ENCODE measurements at places on chromosomes 1 and 21. TPM values are rescaled to one million over a fixed set of nuclear protein-coding genes. Genes with fewer than 3 reads are reported as not detected.

- DNase-seq: no peak
Observed at GRCh38 chr1:207853372-207853757, 57.6 kb downstream of the CD34 start.

DNA sequence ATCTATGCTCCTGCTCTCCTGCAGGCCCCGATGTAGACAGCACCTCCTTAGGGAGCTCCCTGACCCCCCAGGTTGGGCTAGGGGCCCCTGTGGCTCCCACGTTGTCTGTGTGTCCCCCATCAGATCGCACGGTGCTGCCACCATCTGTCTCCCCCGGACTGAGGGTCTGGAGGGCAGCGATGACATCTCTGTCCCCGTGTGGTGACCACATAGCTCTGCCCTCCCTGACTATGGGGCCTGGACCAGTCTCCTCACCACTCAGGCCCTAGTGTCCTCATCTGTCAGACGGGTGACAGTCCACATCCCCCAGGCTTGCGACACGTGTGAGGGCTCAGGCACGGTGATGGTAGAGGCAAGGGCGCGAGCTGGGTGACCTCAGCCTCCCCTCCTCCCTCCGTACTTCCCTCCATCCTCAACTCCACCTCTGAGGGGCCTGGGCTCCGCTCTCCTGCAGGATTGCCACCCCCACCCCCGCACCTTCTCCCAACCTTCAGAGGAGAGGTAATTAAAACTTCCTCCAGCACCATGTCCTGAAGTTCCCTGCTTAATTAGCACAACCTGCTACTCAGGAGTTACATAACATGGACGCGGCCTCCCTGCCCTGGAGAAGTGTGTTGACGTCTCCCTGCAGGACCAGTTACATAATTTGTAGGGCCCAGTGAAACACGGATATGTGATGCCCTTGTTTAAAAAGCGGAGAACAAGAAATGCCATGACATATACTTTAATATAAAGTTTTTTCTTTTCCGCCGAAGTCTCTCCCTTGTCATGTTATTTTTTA is 288.2 kb downstream of the PTPRU start:
- no peak for DNase-seq

- DNase-seq: no peak
Observed at GRCh38 chr21:38477226-38477625, 21.1 kb downstream of the ERG start.

- peak; percentile 68 for DNase-seq
Observed at GRCh38 chr1:24535021-24535424, 20.9 kb upstream of the NCMAP start.

DNA sequence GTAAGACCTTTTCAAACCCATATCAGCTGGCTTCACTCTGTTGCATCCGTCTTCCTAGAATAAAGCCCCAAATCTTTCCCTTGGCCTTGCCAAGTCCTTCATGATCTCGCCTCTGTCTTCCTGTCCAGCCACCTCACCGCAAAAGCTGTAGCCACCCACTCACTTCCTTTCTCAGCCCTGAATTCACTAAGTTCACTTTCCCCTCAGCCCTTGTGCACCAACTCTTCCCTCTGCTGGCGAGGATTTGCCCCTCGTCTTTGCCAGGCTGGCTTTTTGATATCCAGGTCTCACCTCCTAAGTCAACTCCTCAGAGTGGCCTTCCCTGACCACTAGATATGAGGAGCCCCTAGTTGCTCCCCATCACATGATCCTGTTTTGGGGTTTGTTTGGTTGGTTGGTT is 3.9 kb upstream of the COL16A1 start:
- no peak for DNase-seq

- no peak for DNase-seq
Observed at GRCh38 chr1:33971018-33971710, 107.3 kb downstream of the HMGB4 start.

DNA sequence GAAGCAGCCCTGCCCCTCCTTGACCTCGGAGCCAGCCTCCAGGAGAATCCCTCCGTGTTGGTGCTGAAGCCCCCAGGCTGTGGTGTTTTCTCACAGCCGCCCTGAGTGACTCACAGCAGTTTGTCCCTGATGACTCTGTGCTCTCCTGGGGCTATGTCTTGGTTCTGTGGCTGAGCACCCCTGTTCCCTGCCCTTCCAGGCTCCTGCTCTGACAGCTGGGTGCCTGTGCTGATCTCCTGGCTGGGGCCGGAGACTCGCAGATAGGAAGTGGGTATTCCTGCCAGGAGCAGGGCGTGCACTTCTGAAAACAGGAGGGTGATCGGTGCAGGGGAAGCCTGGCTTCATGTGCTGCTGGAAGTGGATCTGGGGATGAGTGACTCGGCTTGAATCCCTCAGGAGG is 34.5 kb downstream of the POFUT2 start:
- DNase-seq: no peak

- no peak for DNase-seq
Observed at GRCh38 chr1:178651742-178652141, 73.3 kb upstream of the RALGPS2 start.

DNA sequence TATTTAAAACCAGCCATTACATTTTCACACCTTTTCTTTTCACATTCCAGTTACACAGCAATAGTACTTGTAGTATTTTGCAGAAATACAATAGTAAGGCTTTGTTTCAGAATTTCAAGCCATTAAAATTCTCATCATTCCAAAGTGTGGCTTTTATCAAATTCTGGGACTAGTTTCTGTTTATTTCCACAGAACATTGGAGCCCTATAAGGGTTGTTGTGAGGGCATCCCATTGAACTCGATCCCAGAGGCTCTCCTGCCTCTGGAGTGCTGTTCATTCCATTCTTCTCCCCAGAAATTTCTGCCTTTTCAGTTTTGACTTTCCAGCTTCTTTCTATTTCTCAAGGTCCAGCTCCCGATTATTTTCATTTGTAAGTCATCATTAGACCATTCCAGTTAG is 645.5 kb downstream of the ADGRL2 start:
- DNase-seq: no peak

GRCh38 chr1:52474807-52475206 is 70.4 kb downstream of the PRPF38A start:
- no peak for DNase-seq

GRCh38 chr1:167997037-167997575 is 60.2 kb upstream of the MPC2 start:
- no peak for DNase-seq

- peak; percentile 43 for DNase-seq
Observed at GRCh38 chr1:25875154-25875855, at the start of gene PAQR7. PAQR7 (minus strand) TSS chr1:25875708; CDS start chr1:25863839, 11,869 bp downstream.

DNA sequence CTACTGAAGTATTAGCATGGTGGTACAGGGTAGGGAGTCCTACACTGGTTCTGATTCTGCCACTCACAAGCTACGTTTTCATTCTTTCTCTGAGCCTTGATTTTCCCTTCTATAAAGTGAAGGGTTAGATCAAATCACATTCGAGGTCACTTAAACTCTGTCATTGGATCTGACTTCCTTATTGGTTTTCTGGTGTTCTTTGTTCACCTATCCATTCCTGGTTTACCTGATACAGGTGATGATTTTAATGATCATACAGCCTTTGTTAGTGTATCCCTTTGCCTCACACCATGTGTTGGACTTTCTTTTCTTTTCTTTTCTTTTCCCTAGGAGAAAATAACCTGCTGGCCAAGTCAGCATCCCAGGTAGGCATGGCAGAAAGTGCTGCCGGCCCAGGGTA is 74.8 kb downstream of the NOS1AP start:
- no peak for DNase-seq

- DNase-seq: no peak
Observed at GRCh38 chr1:200890818-200891773, 3.6 kb upstream of the INAVA start.

DNA sequence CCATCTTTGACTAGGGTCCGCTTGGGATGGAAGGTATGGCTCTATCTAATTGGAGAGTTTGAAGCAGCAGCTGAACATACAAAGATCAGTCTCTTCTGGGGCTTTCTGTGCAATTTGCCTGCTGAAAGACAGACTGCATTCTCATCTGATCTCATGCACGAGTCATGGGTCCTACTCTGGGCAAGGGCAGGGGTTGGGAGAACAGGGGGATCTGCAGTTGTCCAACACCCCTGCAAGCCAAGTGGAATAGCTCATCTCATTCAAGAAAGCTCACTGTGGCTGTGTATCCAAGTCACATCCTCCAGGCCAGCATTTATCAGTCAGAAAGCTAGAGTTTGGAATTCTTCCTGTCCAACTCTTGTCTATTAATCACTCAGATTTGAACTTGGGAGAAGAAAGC is 177.2 kb upstream of the C8B start:
- no peak for DNase-seq

DNA sequence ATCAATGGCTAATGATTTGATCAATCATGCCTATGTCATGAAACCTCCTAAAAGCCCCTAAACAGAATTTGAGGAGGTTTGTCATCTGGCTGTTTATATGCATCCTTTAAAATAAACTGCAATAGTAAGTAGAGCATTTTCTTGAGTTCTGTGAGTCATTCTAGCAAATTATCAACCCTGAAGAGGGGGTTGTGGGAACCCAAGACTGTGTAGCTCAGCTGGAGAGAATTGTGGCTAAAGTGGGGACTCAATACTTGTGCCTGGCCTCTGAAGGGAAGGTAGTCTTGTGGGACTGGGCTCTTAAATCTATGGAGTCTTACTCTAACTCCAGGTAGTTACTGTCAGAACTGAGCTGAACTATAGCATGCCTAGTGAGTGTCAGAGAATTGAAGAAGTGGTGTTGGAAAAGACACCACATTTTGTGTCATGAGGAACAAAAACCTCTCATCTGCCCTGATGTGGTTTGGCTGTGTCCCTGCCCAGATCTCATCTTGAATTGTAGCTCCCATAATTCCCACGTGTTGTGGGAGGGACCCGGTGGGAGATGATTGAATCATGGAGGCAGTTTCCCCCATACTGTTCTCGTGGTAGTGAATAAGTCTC is 402.4 kb downstream of the USH2A start:
- no peak for DNase-seq

DNA sequence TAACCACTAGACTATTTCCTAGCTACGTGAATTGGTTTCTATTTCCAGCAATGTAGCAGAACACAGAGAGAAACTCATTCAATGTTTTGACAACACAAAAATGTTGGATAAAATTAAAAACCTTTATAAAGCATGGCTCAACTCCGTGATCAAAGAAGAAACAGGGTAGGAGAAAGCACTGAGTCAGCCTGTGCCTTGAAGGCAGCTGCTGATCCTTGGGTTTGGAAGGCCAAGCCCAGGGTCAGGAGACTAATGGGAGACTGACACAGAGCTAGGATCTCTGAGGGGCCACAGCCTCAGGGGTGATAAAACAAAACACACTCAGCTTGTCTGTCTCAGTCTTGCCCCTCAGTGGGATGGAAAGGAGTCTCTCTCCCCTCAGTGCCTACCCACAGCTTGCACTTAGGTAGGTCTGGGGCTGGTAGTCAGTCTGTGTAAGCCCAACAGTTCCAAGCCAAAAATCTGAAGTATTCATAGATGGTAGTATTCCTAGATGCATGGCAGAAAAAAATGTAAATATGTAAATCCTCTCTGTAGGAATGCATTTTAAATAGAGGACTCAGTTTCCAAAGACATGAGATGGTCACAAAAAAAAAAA is 53.3 kb downstream of the B3GALNT2 start:
- DNase-seq: no peak

DNA sequence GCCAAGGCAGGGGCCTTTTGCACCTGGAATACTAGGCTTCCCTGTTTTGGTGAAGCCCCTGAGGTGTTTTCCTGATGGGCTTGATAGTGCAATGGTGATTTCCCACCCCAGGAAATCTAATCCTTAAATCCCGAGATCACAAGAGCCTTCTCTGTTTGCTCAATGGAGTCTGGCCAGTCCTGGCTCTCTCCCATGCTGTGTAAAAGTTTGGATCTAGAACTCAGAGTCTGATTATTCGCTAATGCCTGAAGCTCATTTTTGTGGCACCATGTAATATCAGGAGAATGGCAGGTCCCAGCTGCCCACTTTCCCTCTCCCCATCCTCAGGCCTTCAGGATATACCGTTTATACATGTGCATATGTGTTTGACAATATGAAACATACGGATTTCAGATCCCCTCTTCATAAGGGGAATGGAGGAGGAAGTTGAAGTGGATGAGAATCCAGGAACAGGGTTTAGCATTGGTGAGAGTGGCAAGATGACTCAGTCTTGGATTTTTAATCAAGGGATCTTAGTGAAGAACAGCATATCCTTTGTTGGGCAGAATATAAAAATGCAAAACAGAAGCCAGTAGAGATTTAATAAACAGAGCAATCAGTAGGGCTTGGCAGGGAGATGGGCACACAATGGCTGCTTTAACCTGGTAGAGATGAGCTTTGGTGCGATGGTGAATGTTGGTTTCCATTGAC is 62.1 kb downstream of the CLIC6 start:
- DNase-seq: no peak

GRCh38 chr1:118881751-118882150 is 106.4 kb downstream of the TBX15 start:
- no peak for DNase-seq

- no peak for DNase-seq
Observed at GRCh38 chr1:85553416-85554335, 26.9 kb upstream of the CCN1 start.

- no peak for DNase-seq
Observed at GRCh38 chr1:6473974-6474814, 8.2 kb upstream of the TNFRSF25 start.

- no peak for DNase-seq
Observed at GRCh38 chr1:119040906-119041305, 52.8 kb upstream of the TBX15 start.

GRCh38 chr1:23843644-23844043 is 18.4 kb upstream of the HMGCL start:
- DNase-seq: no peak

The ADGRB2 gene
- total RNA-seq: 0.35 TPM

The CXADR gene
- 1.1 TPM for total RNA-seq

The ELF3 gene
- total RNA-seq: 0.11 TPM

The URB1 gene
- total RNA-seq: 39.8 TPM

The PROX1 gene
- total RNA-seq: not detected

The PRAMEF1 gene
- total RNA-seq: not detected

The CD101 gene
- 0.66 TPM for total RNA-seq

The ITGB2 gene
- 159 TPM for total RNA-seq

The DFFA gene
- 67.7 TPM for total RNA-seq
